ENCODE measurements at places on chromosomes 1 and 21.

DNA sequence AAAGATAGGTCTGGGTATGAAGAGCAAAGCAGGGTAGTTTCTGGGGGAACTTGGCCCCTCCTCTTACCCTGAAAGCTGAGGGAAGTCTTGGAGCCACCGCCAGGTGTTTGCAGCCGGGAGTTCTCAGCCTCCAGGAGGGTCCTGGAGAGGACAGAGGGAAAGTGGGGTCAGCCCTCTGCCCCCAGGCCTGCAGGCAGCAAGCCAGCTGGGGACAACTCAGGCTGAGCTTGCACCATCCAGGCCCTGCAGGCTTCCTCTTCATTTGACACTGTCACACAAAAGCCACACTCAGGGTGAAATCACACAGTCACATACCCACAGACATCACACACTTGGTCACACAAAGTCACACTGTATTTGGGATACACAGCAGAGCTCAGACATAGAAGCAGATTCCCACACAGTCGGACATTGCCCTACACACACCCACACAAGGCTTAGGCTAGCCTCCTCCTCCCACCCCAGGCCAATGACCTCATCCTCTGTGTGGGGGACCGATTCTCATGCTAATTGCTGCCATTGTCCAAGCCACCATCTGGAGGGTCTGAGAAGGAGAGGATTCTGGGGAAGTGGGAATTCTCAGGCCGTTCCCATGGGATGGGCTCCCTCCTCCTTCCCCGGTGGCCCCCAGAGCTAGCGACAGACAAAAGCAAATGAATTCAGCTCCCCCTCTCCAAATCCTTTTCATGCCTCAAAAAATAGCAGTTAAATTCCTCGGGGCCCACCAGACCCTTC is 3.7 kb downstream of the NES start:
- DNase-seq, result no peak

GRCh38 chr1:62687421-62687902 is 724 bp downstream of the DOCK7 start:
- peak; percentile 48 for DNase-seq

DNA sequence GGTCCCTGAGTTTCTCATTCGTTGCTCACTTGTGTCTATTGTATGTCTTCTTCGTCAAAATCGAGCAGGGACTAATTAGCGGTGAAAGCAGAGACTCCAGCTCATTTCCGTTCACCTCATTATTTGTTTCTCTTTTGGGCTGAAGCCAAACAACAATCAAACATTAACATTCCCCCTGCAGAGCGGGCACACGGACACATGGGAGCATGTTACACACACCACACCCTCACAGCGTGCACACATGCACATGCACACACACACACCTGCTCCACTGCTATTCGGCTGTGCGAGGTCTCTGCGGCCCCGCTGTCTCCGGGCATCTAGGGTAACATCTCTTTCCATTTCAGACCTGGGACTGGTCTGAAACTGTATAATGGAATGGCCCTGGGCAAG is 58.5 kb upstream of the LRRC8D start:
- DNase-seq, result peak; percentile 8

GRCh38 chr1:14924455-14925331 is 228.9 kb upstream of the TMEM51 start:
- DNase-seq, result no peak

DNA sequence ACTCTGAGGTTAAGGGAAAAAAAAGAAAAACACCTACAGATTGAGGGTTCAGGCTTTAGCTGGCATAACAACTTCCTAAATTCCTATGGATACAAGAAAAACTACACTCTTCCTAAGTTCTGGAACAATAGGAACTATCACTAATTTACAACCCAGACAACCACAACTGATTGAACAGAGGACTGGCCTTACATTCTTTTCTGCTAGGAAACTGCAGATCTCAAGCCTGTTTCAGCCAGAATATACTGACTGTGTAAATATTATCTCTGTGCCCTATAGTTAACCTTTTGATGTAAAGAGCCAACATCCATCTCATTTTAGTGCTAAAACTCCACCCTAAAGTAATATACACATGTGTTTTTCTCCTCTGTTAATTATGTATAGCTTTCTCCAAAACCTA is 1186.5 kb upstream of the TMPRSS15 start:
- DNase-seq, result no peak

Measured in hematopoietic multipotent progenitor cell treated with erythropoietin and hydrocortisone succinate and interleukin-3 and kit ligand, for 8 days (in vitro differentiated cells).